Thyroid gland (tissue), 4 donors: ENCODE measurements at places on chromosomes 13 and 19. TPM values are rescaled to one million over a fixed set of nuclear protein-coding genes. Genes with fewer than 3 reads are reported as not detected.

Gene C19orf67
- not detected for total RNA-seq

Gene CGB5
- total RNA-seq, result not detected

Gene VSTM1
- not detected for total RNA-seq

Gene RASAL3
- 4.4 TPM for total RNA-seq

Gene SIGLEC12
- not detected for total RNA-seq

Gene POLR1G
- total RNA-seq, result 1.3 TPM

Gene NCR1
- not detected for total RNA-seq

Gene ZNF729
- total RNA-seq, result not detected

Gene CBY2
- total RNA-seq, result 0.27 TPM

Gene STARD13
- total RNA-seq, result 114 TPM

Gene TMPRSS9
- not detected for total RNA-seq

Gene ALOX5AP
- total RNA-seq, result 5.7 TPM

Gene SMIM44
- not detected for total RNA-seq

Gene BEST2
- total RNA-seq, result not detected

Gene PLPP2
- 6.7 TPM for total RNA-seq

Gene CACNA1A
- total RNA-seq, result 2.5 TPM

Gene LINGO3
- total RNA-seq, result 0.45 TPM

Gene FCAR
- 0.67 TPM for total RNA-seq

Gene CCNA1
- total RNA-seq, result 0.83 TPM

Gene MAP2K7
- 9.1 TPM for total RNA-seq

Gene APOC4
- not detected for total RNA-seq

Gene CYP2A7
- total RNA-seq, result not detected

Gene CTU1
- total RNA-seq, result 13.6 TPM

Gene POMP
- total RNA-seq, result 41.8 TPM

Gene ZNF430
- 52.5 TPM for total RNA-seq

Gene ZNF681
- 2.1 TPM for total RNA-seq

Gene PEAK3
- total RNA-seq, result 0.39 TPM

Gene DACH1
- 0.33 TPM for total RNA-seq

Gene INSR
- total RNA-seq, result 38.9 TPM

Gene SRRM5
- 0.59 TPM for total RNA-seq

Gene SULT2A1
- not detected for total RNA-seq

Gene LGALS14
- total RNA-seq, result not detected

Gene GJA3
- 0.11 TPM for total RNA-seq
